ENCODE measurements at places on chromosomes 7 and 10.

DNA sequence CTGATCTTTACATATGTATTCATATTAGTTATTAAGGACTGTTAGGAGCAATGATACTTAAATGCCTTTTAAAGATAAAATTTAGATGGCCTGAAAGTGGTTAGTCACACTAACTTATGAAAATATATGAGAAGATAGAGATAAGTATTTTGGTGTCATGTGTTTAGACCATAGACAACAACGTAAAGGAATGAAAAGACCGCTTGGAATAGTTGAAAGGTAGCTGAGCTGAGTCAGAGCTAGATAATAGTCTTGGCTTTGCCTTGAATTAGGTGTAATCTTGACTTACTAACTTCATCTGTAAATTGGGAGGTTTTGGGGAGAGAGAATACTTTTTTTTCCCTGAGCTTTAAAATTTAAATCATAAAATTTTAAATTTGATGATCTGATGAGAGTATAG lies 127.0 kb downstream of the LYZL1 start:
- DNase-seq: no peak

DNA sequence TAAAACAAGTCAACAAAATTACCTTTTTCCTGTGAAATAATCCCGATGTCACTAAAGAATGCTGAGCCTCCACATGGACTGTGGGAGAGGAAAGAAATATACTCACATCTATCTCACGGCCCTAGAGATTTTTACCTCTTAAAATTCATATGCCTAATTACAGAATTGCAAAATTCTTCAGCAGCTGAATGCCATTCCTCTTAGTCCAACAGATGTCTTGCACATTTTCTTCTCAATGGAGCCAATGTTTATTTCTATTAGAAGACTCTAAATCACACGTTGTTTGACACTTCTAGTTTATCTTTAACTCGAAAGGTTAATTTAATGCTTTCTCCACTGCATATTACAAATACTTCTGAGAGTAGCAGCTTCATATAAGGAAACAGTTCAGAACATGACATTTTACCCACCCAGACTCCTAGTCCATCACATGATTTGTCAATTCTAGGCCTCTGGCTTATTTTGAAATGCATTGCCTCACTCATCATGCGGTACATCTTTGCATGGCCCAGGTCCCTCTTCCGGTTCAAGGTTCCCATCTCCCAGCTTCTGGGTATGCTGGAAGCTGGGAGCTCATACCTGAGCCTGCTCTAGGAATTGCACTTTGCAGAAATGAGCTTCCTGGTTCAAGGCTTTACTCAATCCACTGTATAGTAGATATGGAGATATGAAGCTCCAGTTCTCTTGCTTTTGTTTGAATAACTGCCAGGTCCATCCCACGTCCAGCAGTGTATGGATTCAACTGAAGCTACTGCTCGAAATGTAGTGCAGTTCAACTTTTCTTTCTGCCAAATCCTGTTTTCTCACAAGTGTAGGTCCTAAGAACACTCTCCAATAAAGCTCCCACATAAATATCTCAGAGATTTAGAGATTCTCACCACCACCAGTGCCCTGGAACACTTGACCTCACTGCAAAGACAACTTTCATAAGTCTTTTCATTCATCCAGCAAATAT lies 306.2 kb downstream of the GPR37 start:
- no peak for DNase-seq

DNA sequence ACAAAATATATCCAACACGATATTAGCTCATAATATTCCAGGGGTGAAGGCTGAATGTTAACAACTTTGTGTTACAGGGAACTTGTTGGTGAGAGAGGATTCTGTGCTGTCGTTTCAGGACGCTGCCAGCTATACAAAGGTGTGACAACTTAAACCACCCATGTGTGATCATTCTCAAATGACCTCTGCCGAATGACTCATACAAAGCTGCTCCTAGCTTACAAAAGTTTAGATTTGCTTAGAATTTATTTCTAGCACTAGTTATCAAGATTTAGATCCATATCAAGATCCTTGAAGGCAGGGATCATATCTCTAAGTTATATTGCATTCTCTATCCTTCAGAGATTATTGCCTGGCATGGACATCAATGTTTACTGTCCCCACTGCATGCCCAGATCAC lies 65.3 kb downstream of the COBL start:
- DNase-seq: no peak

DNA sequence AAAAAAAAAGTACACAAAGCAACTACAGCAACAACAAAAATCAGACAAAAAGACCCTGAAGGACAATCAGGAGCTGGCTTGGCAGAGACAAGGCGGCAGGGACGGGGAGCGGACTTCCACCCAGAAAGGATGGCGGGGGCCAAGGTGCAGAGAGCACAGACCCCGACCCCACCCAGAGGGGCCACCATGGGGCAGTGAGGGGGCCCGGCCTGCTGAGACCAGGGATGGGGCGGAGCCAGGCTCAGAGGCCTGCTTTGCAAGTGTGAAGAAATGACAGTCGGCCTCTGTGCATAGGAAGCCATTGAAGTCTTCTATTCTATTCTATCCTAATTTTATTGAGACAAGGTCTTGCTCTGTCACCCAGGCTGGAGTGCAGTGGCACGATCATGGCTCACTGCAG lies 82.0 kb downstream of the ELFN1 start:
- DNase-seq: no peak

- DNase-seq: no peak
These were observed 730.5 kb downstream of the ZWINT start for GRCh38 chr10:55630491-55631056.

DNA sequence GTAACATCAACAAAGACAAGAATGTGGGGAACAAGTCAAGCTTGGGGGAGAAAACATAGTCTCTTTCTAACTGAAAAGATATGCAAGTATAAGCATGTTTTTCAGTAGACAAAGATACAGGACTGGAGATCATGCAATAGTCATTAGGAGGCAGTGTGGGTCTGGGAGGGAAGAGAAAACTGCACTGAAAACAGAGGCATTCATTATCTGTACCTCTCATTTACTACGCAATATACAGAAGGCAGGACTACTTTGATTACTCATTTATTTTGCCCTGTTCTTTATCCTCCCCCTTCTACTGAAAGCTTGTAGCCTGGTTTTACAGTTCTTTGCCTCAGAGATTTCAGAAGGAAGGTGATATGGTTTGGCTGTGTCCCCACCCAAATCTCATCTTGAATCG lies 341.2 kb downstream of the CRPPA start:
- DNase-seq: no peak

- no peak for DNase-seq
These were observed 459.1 kb downstream of the PLXNA4 start for GRCh38 chr7:132117181-132117580.

DNA sequence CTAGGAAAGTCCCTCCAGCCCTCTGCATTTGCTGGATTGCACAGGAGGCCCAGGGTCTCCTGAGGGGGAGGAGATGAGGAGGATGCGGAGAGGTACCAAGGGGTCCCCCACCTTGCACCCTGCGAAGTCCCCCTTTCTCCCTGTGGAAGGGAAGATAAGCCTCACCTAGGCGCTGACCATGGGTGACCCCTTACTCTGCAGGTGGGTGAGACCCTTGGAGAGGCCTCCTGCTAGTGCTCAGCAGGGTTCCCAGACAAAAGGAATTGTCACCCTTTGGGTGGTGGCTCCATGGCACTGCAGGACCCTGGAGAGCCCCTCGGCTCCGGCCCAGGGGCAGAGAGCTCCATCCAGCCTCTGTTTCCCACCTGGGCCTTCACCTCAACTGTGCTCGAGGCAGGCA lies 107.0 kb upstream of the RET start:
- no peak for DNase-seq

DNA sequence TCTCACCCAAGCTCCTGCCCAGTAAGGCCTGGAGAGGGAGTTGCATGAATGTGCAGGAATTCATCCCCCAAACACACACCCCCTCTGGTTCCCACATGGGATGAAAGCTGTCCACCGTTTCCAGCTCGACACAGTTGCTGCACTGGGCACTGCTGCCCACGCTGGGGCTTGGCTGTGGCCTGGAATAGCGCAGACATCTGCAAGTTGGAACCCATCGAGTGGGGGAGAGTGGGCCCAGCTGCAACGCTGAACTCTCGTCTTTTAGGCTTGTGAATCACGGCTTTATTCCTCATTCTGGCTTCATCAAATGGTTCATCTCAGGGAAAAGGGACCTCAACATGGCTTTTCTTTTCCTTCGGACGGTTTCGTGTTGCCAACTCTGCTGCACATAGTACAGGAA lies 264.7 kb downstream of the DNAJB6 start:
- DNase-seq: no peak

GRCh38 chr7:122300211-122300932 lies 4.2 kb downstream of the FEZF1 start:
- no peak for DNase-seq

- no peak for DNase-seq
These were observed 36.3 kb downstream of the SMNDC1 start for GRCh38 chr10:110268442-110268841.

DNA sequence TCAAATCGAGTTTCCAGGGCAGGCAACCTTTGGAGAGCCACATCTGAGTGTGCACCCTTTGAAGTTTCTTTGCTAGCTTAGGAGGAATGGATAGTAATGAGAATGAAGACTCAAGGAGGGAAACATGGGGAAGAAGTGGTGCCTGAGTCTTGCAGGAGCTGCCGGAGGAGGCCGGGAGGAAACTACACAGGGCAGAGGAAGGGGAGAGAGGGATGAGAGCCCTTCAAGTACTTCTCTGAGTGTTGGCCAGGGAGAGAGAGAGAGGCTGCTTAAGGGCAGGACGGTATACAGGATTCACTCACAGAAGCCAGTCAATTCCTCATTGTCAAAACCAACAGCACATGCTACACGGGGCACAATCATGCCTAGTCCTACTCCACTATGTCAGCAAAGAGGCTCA lies 74.4 kb upstream of the ZNRF2 start:
- no peak for DNase-seq

GRCh38 chr7:55775051-55775420 lies 87.5 kb downstream of the SEPTIN14 start:
- DNase-seq: no peak

- DNase-seq: no peak
These were observed 38.9 kb upstream of the UNC5B start for GRCh38 chr10:71173466-71173865.

DNA sequence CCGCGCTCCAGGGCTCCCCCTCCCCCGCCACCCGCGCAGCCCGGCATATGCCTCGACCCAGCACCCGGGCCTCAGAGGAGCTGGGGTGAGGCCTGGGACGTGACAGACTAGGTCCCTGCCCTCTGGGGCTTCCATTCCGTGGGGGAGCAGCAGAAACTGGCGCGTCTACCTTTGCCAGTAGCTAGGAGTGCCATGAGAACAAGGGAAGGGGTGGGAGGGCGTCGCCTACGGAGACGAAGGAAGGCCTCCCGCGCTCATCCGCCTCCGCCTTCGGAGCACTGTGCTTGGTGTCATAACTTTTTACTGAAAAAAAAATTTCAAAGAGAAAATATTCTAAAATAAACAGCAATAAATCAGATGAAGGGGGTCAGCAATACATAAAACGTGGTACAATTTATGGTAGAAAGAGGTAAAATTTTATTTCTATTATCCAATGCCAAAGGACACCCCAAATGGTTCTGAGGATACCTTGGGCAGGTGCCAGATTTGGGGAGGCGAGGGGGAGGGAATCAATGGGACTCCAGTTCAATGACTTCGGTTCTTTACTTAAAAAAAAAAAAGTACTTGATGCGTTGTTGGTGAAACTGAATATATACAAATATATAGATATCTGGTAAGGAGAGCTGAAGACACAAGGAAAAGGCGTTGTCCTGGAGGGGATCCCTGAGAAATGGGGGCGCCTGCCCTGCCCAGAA lies 35.1 kb upstream of the GRID1 start:
- no peak for DNase-seq

DNA sequence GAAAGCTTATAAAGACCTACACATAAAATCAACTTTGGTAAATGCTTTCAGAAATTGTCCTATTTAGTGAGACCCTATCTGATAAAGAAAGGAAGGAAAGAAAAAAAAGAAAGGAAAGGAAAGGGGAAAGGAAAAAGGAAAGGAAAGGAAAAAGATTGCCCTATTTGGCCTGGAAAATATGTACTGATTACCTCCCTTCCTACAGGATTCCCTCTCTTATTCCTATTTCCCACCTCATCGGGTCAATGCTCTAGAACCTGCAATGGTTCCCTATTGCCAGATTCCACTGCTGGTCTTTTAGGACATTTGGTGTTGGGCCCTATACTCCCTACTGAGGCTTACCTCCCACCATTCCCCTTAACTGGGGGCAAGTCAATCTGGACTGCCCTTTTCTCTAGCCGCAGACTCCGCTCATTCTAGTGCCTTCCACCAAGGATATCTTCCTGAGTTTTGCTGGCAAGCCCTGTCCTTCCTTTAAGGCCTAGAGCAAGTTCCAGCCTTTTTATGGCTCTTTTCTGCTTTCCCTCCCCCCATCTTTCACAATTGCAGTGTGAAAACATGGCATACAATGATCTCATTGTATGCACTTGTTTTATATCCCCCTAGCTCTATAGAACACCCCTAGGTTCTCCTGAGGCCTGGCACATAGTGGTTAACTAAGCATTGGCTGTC lies 4.4 kb downstream of the DDIT4 start:
- DNase-seq: no peak

- no peak for DNase-seq
These were observed 375 bp downstream of the HKDC1 start for GRCh38 chr10:69220507-69220906.

- DNase-seq: no peak
These were observed 9.2 kb downstream of the NEBL start for GRCh38 chr10:20887706-20888555.

- DNase-seq: no peak
These were observed 24.1 kb downstream of the GPAM start for GRCh38 chr10:112159469-112159868.

GRCh38 chr7:70384891-70385290 lies 747.1 kb upstream of the GALNT17 start:
- no peak for DNase-seq

GRCh38 chr7:12305502-12305901 lies 94.4 kb downstream of the TMEM106B start:
- DNase-seq: no peak

- no peak for DNase-seq
These were observed 608.0 kb downstream of the PHTF2 start for GRCh38 chr7:78406531-78406930.

DNA sequence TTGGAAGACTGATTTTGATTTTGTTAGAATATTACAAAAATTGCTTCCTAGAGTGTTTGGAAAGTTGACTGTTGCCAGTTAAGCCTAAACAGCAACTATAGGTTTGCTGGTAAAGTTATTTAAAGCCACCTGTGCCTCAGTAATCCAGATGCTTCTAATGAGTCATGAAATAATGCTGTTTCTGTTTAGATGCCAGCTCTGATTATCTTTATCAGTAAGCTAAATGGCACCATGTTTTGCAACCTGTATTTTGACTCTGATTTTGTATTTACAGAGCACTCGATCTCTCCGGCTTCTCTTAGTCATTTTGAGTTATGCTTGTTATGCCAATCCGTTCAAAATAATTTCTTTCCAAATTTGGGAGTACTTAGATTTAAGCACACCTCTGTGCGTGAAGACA lies 366.1 kb downstream of the EXOC4 start:
- DNase-seq: no peak

DNA sequence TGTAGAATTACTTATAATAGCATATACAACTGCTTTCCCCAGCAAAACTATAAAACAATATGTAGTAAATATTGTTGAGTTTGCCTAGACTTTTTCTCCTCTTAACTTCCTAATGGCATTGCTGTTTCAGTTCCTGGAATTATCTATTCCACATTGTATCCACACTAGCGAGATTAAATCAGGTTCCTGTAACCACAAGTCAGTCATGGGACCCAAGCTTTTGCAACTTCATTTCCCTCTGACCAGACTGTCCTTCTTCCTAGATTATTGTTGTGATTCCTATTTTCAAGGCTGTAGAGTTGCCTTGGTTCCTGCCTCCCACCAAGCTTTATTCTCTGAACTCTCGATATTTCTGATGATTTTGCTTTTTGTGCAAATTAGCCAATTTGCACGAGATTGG lies 173.3 kb upstream of the ZNF804B start:
- no peak for DNase-seq
